ENCODE measurements at places on chromosomes 3 and 15.
A peak's percentile ranks its signal among the peaks of the same experiment; 100 is the strongest.

GRCh38 chr3:152276681-152277080 is 8.0 kb downstream of the MBNL1 start:
- DNase-seq = no peak

DNA sequence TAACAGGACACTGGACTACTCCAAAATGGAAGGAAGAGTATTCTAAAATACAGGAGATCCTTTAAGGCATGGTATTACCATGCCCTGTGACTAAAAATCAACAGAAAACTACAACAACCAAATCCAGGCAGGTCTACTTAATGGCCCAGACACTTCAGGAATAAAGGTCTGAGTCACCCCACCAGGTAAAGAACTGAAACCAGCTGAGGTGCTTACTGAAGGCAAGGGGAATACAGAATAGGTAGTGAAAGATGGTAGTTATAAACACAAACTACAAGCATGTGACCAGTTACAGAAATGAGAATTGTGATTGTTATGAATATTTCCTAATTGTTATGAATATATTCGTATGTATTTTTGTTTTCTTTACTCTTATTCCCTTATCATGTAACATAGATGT is 13.4 kb downstream of the IFT57 start:
- DNase-seq = no peak

- no peak for DNase-seq
Observed at GRCh38 chr15:68217341-68217740, 12.2 kb downstream of the CLN6 start.

DNA sequence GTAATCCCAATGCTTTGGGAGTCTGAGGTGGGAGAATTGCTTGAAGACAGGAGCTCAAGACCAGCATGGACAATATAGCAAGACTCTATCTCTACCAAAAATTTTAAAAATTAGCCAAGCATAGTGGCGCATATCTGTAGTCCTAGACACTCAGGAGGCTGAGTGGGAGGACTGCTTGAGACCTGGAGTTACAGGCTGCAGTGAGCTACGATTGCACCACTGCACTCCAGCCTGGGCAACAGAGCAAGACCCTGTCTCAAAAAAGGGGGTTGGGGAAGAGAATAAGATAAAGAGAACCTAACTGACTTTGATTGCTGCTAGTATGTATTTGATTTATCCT is 755 bp downstream of the CD200R1 start:
- no peak for DNase-seq

GRCh38 chr3:148931574-148931973 is 59.8 kb upstream of the GYG1 start:
- no peak for DNase-seq

DNA sequence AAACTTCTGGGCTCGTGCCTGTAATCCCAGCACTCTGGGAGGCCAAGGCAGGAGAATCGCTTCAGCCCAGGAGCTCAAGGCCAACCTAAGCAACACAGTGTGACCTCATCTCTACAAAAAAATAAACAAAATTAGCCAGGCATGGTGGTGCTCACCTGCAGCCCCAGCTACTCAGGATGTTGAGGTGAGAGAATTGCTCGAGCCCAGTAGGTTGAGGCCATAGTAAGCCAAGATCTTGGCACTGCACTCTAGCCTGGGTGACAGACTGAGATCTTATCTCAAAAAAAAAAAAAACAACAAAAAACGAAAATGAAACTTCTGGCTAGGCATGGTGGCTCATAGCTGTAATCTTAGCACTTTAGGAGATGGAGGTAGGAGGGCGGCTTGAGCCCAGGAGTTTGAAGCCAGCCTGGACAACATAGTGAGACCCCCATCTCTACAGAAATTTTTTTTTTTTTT is 53.7 kb downstream of the PIK3CB start:
- DNase-seq = no peak

GRCh38 chr3:170470063-170471016 is 51.7 kb downstream of the CLDN11 start:
- DNase-seq = no peak

DNA sequence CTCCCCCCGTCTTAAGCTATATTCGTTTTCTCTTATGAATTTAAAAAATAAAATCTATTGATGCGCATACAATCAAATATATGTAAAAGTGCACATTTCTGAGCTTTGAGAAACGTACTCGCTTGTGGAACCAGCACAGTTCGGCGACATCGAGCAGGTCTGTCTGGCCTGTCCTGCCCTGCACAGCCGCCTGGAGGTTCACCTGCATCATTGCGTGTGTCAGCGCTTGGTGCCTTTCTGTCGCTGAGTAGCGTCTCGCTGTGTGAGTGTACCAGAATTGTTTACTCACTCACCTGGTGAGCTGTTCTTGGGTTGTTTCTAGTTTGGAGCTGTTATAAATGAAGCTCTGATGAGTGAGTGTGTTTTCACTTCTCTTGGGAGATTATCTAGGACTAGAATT is 104.0 kb downstream of the VGLL4 start:
- no peak for DNase-seq

GRCh38 chr15:70799667-70800450 is 36.5 kb upstream of the UACA start:
- DNase-seq = no peak

DNA sequence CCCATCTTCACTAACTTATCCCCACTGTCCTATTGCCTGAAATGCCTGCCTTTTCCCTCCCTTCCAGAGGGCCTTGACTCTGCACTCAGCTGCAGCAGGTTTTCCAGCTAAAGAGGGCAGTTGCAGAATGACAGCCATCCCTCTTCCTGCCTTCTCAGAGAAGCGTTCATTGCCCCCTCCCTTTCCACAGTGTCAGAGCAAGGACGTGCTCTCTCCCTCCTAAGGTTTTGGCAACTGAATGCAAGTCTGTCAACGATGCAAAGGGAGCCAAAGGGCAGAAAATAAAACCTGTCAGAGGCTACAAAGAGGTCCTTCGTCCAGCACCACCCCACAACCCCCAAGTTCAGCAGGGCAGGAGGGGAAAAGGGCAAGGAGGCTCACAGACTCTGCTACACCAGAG is 230.1 kb upstream of the THBS1 start:
- DNase-seq = no peak

DNA sequence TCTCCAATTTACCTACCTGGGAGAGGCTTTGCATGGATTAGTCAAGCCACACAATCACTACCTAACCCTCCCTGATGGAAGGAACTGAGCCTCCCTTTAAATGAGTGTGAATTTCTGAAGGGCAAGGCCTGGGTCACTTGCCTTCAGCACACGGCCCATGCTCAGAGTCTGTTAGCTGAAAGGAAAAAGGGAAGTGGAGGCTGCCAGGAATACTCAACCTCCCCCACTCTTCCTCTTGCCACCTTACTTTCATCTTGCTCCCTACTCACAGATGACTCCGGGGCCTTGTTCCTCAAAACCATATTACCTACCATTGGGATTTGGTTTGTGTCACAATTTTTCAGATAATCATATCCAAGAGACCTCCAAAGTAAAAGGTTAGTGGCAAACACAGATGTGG is 220.0 kb downstream of the ABHD5 start:
- DNase-seq = no peak

GRCh38 chr3:14959359-14959943 is 12.1 kb downstream of the NR2C2 start:
- DNase-seq = no peak

DNA sequence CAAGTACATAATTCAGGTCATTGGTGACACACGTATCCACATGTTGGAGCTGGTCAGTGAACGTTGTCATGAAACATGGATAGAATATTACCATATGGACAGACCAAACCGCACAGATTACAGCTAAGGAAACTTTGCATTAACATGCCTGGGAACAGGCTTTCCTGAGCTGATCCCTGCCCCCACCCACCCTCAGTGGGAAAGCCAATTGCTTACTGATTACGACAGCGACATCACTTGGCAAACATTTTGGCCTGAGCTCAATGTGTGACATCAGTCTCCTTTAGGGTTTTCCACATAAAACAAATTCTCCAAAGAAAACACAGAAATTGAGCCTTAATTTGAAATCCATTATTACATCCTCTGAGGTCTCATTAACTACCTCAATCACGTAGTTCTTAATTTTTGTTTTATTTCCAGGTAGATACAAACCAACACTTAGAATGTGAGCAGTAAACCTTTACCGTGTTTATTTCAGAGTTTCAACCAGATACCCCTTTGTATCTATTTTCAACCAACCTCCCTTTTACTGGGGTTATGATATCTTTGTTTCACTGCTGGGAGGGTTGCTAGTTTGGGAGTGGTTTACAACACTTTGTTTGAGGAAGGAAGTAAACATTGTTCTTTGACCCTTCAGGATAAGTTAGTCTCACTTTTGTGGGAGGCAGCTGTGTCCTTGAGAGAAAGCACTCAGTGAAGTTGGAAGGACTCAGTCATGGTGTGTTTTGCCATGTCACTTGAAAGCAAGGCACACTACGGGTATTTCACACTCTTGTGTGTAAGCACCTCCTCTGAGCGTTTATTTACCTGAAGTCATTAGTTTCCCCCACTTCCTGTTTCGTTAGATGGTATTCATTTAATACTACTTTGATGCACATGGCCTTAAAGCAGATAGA is 103.1 kb downstream of the CMSS1 start:
- DNase-seq = peak; percentile 13

- peak; percentile 44 for DNase-seq
Observed at GRCh38 chr3:64687781-64688604, at the start of gene ADAMTS9. ADAMTS9 (minus strand) TSS chr3:64688000; CDS start chr3:64687657, 343 bp downstream.

GRCh38 chr3:174440741-174441587 is 418.2 kb upstream of the NAALADL2 start:
- DNase-seq = peak; percentile 80

GRCh38 chr3:10244009-10244408 is 4.2 kb upstream of the TATDN2 start:
- no peak for DNase-seq

DNA sequence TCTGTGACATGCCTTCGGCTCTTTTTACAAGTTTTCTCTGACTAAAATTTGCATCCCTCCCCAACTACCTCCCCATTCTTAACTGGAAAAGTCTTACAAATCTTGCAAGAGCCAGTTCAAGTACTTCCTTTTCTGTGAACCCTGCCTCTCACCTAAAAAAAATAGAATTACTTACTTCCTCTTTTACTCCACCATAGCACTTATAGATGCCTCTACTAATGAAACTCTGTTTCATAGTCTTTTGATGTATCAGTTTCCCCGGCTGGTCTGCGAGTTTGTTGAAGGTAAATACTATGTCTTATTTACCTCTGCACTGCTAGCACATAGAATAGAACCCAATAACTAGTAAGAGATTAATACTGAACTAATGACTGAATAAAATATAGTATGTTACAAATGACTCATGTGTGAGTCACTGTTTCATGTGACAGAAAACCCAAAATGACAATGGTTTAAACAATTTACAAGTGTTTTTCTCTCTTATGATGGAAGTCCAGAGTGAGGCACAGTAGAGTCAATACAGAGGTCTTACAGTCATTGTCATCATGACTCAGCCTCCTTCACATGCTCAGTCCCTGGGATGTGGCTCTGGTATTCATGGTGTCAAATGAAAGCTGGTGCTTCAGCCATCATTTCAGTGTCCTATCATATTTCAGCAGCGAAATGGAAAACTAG is 393.5 kb downstream of the RSL24D1 start:
- no peak for DNase-seq

DNA sequence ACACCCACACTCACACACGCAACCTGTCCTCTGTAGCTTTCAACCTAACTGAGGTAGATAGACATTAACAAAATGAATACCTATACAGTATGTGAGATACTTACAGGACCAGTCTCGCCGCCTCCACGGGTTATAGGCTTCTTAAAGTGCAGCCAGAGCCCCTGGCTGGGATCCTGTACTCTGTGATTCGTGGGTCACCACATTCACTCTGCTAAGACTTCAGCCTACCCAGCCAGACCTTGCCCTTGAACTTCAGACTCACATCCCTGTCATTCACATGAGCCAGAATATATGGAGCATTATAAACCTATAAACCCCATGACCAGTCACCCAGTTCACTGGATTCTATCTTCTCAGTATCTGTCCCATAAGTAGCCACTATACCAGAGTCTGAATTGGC is 1.4 kb downstream of the DLEC1 start:
- DNase-seq = no peak

GRCh38 chr3:161149529-161149928 is 44.4 kb upstream of the B3GALNT1 start:
- DNase-seq = no peak

- no peak for DNase-seq
Observed at GRCh38 chr3:12343047-12343501, 54.2 kb downstream of the PPARG start.

- DNase-seq = no peak
Observed at GRCh38 chr3:143146486-143147274, 27.1 kb downstream of the CHST2 start.

DNA sequence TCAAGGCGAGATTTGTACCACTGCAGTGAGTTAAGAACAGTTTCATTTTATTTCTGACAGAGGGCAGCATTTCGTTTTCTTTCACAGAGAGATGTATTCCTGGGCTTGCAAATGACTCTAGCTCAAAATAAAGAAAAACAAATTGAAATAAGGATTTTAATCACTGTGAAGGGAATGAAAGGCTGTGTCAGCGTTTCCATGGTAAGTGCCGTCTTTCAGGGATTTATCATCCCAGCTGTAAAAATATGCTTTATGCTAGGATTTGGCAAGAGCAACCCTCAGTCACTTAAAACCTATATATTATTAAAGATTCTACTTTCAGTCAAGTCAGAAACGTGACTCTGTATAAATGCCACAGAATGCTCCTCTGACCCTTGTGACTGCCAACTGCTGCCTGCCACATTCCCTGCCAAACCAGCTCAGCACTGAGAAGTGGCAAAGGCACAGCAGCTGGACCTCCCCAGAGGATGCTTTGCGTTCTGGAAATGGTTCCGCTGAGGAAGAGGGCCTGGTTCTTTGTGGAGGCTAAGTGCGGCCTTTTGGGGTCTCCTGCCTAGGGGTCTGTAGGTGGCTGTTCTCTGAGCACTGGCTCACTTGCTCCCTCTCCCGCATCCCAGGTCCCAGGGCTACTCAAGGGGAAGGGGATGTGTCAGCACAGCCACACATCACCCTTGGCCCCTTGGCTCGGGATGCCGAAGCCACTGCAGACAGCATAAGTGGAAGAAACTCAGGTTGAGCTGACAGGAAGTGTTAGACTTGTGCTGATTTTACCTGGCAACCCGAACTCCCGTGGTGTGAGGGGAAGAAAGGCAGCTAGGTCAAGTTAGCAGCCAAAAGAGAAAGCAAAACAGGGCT is 56.6 kb upstream of the POMGNT2 start:
- DNase-seq = no peak

DNA sequence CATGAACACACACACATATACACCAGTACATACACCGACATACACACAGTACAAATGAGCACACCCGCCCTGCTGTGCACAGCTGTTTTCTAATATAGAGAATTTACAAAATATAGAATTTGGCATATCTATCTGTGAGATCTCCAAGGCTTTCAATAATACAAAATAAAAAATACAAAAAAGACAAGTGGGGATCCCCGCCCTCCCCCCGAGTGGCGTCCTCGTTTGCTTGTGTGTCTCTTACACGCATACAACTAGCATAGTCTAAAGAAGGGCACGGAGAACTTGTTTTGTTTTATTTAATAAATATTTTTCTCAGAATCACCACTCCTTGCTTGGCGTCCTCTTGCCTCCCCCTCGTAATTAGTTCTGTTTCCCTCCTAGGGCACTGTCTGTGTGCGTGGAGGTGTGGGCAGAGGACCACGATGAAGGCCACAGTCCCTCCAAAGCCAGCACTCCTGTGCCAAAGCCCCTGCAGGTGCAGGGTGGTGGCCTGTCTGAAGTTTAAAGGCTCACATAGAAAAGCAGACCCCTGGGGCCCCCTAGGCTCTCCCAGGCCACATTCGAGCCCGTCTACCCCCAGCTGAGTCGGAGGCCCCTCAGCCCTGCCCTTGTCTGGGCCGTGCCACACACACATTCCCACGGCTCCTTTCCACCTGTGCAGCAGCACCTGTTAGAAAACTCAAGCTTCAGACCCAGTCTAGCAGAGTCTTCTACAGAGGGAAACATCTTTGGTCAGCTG is 82.1 kb downstream of the SEC22A start:
- DNase-seq = no peak
